ENCODE measurements at places on chromosomes 4 and X.

DNA sequence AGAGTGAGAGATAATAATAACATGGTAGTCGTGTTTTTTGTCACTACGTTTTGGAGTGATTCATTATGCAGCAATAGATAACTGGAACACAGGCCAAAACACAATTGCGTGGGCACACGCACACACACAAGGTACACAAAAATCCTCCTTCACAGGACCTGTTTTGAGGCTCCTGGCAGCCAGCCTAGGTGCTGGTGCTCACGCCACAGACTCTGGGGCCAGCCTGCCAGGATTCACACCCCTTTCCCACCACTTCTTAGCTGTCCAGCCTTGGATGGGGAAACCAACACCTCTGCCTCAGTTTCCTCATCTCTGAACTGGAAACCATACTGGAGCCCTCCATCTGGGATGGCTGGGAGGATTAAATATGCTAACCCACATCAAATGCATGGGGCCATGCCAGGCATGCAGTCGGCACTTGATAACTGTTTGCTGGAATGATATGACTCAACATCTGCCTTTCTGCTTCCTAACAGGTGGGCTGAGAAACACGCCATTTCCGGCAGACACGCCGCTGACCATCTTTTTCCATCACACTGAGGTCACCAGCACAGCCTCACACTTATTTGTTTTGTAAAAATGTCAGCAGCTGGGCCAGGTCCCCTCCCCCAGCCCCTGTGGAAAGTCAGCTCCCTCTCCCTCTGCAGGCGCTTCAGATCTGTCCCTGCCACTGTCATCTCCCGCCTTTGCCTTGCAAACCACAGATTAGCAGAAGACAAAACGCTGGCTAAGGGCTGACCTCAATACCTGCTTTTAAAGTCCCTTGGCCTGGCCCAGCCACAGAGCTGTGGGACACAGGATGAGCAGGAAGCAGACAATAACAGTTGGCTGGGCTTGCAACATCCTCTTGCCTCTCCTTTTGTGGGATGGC is 237.5 kb downstream of the BCOR start:
- peak; percentile 83 for DNase-seq

DNA sequence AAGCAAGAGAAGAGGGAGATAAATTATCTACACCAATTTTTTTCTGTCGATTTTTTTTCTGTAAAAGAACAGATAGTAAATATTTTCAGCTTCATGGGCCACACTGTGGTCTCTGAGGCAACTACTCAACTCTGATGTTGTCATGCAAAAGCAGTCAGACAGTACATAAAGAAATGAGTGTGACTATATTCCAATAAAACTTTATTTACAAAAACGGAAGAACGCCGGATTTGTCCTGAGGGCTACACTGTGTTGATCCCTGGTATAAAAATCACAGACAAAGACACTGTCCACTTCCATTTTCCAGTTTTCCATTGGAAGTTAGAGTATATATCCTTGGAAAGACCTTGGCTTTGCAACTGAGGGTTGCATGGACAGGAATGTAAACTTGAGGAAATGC is 18.0 kb downstream of the GPR143 start:
- no peak for DNase-seq

GRCh38 chr4:112253382-112254000 is 21.9 kb downstream of the AP1AR start:
- no peak for DNase-seq

- no peak for DNase-seq
These were observed 165.6 kb downstream of the FRAS1 start for GRCh38 chr4:78222575-78223186.

- no peak for DNase-seq
These were observed 52.4 kb downstream of the SCFD2 start for GRCh38 chr4:53313510-53313909.

DNA sequence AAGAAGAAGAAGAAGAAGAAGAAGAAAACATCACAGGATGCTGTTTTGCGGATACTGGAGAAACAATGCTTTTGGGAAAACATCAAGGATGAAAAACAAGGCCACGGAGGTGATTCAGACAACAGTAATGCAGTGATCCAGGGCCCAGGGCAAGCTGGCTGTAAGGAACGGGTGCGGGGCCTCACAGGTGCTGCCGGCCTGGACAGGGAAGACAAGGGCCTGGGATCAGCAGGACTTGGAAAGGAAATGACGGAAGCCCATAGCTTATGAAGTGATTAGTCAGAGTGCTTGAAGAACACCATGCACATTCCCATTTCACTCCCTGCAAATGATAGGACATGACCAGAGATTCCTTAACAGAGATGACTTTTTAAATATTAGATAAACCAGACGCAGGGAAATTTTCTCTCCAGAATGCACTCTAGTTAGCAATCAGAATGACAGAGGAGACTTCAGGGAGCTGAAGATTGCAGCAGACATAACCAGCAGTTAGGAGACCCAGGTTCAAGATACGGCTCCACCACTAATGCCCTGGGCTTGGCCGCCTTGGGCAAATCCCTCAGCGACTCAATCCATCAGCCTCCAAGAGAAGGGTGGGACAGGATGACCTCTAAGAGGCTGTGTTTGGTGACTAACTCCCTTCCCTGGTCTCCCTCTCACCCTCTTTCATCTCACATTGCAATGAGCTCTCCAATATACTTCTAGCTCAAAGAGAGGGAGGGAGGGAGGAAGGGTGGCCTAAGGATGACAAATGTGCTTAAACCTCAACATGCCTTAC is 54.1 kb downstream of the APBB2 start:
- DNase-seq = no peak

GRCh38 chr4:100103671-100104070 is 86.6 kb downstream of the DDIT4L start:
- DNase-seq = no peak

- no peak for DNase-seq
These were observed 54.2 kb upstream of the SPANXN3 start for GRCh38 chrX:143571521-143571920.

DNA sequence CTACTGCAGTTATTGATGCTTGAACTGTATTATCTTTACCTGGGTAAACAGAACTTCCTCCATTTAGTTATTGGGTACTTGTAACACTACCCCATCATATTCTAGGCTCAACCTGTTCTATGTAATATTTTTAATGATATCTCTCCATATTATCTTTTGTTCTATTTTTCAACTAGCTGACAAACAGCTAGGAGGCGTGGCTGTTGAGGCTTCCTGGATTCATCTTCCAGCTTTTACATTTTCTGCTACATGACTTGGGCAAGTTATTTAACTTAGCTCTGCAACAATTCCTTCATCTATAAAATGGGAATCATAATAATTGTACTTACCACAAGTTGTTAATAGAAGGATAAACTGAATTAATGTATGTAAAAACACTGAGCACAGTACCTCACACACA is 349.3 kb downstream of the PTTG2 start:
- DNase-seq = no peak

DNA sequence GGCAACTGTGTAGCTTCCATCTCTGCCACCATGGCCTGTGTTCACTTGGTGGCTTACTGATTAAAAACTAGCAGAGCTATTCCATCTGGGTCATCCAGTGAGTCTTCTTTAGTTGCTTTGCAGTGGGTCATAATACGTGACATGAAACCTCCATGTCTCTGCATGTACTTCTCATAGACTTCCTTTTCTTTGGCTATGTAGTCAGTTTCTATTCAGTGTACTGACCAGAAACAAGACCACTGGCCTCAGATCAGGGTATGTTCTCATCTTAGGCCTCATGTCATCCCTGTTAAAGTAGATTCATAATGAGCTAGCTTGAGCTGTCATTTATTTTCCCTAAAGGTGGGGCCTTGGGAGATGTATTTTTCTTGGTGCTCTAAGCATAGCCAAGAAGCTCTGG is 195.2 kb downstream of the CCNG2 start:
- DNase-seq = no peak

DNA sequence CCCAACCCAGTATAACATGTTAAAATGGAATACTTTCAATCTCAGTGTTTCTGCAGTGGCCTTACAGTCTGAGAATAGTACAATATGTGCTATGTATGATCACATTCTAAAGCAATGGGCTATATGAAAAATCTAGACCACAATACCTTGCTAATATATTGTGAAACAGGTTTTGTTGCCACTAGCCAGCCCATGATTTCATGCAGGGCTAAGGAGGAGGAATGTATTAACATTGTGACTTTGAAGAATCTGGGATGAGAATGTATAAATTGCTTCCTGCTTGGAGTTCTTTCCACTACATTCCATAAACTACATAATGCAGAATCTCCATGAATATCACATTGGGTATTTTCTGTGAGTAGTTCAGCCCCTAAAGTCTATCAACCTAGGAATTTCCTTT is 935.4 kb upstream of the GRIA3 start:
- no peak for DNase-seq

DNA sequence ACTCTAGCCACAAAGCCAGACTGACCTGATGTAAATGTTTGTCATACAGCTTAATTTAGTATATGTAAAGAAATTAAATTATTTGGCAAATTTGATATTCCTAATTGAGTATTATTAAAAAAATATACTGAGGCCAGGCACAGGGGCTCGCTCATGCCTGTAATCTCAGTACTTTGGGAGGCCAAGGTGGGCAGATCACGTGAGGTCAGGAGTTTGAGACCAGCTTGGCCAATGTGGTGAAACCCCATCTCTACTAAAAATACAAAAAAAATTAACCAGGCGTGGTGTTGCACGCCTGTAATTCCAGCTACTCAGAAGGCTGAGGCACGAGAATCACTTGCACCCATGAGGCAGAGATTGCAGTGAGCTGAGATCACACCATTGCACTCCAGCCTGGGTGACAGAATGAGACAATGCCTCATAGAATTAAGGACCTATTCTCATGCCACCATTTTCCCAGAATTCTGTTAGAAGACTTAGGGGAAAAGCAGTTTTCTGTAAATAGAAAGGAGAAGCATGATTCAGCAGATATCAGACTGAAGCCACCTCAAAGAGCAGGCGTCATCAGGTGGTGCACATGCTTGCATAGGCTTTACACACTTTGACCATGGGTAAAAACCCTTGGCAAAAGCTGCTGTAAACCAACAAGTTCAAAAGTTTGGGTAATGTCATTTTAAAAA is 6.1 kb downstream of the UBQLN2 start:
- no peak for DNase-seq

- DNase-seq = no peak
These were observed 176.6 kb upstream of the NR3C2 start for GRCh38 chr4:148618856-148619255.

DNA sequence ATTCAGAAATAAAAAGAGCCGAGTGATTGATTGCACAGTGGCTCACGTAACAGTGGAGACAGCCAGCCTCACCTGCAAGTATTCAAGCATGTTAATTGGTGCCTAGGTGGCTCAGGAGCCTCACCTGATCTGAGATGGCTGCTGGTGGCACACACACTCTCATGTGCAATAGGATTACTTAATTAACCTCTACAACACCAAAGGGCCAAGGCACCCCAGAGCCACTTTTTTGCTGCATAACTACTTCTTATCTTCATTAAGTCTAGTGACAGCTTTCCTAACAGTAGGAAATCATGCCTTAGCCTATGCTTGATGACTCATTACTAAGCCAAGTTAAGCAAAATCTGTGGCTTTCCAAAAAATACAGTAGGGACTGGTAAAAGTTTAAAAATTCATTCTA is 117.3 kb upstream of the NOCT start:
- no peak for DNase-seq

GRCh38 chrX:53440621-53441517 is 6.7 kb upstream of the HSD17B10 start:
- peak; percentile 22 for DNase-seq

DNA sequence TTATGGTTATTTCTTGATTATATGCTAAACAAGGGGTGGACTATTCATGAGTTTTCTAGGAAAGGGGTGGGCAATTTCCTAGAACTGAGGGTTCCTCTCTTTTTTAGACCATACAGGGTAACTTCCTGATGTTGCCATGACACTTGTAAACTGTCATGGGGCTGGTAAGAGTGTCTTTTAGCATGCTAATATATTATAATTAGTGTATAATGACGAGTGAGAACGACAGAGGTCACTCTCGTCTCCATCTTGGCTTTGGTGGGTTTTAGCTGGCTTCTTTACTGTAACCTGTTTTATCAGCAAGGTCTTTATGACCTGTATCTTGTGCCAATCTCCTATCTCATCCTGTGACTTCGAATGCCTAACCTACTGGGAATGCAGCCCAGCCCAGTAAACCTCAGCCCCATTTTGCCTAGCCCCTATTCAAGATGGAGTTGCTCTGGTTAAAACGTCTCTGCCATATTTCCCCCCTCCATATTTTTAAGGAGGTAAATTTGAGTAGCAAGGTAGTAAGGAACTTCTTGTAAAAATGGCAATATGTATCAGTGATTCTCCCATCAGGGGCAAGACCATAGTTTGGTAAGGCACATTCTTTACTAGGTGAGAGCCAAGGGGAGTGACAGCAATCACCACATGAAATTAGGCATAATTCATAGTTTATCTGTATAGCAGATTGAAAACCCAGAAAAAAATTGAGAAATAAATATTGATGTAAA is 2.6 kb downstream of the CXCL2 start:
- DNase-seq = no peak

GRCh38 chrX:104430072-104430741 is 135.8 kb upstream of the IL1RAPL2 start:
- DNase-seq = no peak

GRCh38 chr4:3128976-3129375 is 54.5 kb downstream of the HTT start:
- DNase-seq = no peak

DNA sequence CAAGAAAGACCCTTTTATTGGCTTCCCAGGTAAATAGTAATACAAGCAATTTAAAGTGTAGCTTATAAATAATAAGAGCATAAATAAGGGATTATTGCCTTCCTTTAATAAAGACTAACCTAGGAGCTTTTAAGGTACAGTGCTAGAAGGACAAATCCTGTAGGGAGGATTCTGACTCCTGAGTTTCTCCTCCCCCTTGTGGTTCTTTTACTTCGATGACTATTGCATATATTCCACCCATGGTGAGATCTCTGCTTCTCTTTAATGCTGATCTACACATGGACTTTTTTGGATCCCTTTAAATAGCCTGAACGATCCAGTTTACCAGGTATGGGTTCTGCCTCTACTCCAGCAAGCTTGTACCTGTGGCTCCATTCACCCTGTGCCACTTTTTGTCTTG is 2.5 kb downstream of the GALNT7 start:
- no peak for DNase-seq

GRCh38 chr4:104492183-104492771 is 2.4 kb downstream of the CXXC4 start:
- DNase-seq = no peak

DNA sequence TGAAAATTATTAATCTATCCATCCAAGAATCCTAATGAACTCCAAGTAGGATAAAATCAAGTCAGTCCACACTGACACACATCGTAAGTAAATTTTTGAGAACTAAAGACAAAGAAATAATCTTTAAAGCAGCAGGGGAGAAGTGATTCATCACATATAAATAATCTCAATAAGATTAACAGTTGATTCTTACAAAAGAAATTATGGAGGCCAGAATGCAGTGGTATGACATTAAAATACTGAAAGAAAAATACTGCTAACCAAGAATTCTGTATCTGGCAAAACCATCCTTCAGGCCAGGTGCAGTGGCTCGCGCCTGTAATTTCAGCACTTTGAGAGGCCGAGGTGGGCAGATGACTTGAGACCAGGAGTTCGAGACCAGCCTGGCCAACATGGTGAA is 96.1 kb upstream of the SH3RF1 start:
- DNase-seq = no peak
